ENCODE measurements at places on chromosomes 6 and 20.

GRCh38 chr20:47330933-47331708, 25.4 kb downstream of the ZMYND8 start:
- peak; percentile 80 for DNase-seq

DNA sequence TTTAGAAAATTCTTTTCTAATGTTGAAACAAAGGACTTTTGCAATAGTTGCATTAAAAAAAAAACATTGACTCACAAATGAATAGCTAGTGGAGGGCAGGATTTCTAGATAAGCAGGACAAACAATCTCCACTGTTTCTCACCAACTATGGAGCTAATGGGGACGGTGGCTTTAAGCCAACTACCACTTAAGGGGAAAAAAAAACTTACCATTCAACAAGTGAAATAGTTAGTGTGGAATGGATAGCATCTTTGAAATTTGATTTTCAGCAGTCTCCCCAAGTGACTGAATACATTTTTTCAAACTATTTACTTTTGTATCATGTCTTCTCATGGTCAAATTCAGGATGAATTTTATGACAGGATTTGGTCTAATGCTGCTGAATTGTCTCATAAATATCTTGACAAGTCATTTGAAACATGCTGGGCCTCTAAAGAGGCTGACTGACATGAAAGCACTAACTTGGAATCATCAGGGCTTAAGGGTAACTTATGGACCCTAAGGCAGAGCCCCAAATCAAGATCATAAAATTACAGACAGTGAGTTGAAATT, 100.5 kb downstream of the EYA4 start:
- peak; percentile 93 for DNase-seq

DNA sequence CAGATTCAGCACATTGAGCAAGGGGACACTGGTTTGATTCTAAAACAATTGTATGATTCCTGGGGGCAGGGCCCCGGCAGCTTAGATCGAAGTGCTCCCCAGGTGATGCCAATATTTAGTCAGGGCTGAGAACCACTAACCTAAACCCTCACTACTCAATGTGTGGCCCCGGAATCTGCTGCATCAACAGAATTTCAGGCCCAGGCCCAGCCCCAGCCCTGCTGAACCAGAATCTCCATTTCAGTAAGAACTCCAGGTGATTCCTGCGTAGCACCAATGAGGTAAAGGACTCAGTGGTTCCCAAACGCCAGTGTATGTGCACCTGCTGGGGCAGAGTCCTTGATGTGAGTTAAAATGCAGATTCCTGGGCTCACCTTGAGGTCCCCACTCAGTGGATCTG, 152.8 kb upstream of the KCNG1 start:
- DNase-seq = no peak

DNA sequence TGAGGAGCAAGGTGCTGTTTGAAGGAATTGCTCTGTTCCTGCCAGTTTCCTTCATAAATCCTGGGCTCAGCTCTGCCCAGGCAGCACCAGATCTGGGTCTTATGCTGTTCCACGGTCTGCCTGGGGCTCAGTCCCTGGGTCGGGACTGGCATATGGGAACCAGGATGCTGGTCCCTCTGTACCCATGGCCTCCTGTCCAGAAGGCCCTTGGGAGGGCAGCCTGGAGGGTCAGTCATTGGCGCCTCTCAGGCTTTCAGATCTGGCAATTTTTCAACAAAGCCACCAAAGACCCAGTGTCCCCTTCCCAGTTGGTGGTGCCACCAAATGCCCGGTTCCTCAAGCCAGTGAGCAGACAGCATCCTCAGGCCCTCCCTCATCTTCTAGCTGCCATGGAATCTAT, 232.7 kb upstream of the SULF2 start:
- no peak for DNase-seq

GRCh38 chr6:79808921-79809320, 138.4 kb downstream of the ELOVL4 start:
- DNase-seq = no peak

DNA sequence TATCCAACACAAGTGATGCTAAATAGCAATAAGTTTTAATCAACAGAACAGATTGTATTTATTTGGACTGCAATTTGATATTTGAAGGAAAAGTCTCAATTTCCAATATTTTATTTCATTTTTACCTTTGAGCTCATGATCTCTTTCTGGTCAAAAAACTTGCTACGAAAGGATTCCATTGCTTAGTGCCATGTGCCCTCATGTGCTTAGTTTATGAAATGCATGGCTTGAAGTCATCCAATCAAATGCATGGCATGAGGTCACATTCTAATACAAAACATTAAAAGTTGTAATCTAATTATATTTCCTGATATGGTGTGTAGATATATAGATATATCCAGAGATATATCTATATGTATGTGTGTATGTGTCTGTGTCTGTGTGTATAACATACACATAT, 321.2 kb upstream of the ADGRB3 start:
- peak; percentile 67 for DNase-seq

DNA sequence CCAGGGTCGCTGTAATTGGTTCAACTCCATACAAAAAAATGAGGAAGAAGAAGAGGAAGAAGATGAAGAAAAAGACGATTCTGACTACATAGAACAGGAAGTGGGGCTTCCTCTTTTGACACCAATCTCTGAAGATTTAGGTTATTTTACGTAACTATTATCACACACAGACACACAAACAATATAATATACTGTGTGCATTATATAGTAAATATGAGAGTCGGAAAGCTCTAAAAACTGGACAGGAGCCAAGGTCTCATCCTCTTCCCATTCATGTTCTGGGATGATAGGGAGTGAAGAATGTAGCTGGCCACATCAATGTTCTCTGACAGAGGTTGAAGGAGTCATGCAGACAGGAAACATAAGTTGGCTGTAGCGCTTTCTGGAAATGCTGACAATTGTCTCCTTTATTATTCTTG, 13.3 kb downstream of the RSPH4A start:
- DNase-seq = peak; percentile 30

DNA sequence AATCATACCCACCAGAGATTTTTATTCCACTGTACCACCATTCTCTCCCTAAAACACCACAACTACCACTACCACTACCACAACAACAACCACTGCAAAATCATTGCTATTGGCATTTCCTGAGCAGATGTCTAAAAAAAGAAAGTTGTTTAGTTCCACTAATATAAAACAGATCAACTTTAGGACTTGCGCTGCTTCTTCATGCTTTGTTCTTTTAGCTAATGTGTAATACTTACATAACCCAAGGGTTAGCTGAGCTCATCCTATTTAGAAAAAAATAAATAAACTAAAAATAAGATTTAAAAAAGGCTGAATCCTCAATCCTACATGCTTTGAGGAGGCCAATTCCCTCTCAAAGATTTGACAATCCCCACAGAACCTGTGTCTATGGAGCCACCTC, 11.4 kb downstream of the IYD start:
- DNase-seq = no peak

DNA sequence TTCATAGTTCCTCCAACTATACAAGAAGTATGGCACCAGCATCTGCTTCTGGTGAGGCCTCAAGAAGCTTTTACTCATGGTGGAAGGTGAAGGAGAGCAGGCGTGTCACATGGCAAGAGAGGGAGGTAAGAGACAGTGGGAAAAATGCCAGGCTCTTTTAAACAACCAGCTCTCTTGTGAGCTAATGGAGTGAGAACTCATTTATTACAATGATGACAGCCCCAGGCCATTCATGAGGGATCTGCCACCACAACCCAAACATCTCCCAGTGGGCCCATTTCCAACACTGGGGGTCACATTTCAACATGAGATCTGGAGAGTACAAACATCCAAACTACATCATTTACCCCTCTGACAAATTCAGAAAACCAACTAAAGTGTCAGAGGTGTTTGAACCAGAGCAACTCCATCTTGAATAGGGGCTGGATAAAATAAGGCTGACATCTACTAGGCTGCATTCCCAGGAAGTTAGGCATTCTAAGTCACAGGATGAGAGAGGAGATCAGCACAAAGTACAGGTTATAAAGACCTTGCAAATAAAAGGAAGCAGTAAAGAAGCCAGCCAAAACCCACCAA, 2.2 kb upstream of the UBD start:
- no peak for DNase-seq

DNA sequence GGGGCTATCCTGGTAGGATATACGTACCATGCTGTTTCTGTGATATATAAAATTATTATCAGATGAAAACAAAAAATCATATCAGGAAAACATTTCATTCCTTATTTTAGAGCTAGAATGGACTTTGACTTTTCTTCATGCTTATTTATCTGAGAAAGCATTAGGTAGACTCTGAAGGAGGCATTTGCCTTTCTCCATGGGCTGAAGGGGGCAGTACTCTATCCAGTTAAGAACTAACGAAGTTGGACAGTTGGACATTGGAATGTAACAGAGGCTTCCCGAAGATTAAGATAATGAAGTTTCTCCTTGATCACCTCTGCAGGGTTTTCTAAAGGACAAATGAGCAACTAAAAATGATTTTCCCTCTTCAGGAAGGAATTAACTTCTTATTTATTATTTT, 233.9 kb downstream of the SAMD5 start:
- no peak for DNase-seq

DNA sequence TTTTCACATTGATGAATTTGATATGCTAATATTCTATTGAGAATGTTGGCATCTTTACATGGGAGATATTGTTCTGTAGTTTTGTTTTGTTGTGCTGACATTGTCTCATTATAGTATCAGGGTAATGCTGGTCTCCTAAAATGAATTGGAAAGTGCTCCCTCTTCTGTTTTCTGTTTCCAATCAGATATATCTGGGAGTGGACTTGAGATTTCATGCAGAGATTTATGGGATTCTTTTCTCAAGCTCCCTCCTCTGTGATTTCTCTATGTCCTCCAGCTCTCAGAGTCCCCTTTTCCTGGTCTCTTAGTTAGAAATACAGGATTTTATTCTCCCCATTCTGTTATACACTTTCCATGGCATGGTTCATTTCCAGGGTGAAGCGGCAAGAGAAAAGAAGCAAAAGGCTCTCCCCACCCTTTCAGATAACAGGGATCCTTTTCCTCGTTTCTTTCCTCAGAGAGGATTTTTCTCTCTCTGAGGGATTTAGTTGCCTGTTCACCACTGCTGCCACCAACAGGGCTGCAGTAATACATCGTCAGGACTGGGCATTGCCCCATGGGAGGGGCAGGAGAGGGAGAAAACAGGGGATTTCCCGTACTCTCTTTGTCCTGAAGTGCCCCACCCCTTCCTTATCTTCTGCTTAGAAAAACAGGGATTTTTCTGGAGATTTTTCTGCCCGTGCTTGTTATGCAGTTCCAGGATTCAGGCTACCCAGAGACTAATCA, 59.3 kb upstream of the STMND1 start:
- DNase-seq = peak; percentile 78

GRCh38 chr6:25387483-25387882, 108.3 kb downstream of the CARMIL1 start:
- DNase-seq = no peak

GRCh38 chr6:129114636-129115391, 231.9 kb downstream of the LAMA2 start:
- DNase-seq = peak; percentile 73

DNA sequence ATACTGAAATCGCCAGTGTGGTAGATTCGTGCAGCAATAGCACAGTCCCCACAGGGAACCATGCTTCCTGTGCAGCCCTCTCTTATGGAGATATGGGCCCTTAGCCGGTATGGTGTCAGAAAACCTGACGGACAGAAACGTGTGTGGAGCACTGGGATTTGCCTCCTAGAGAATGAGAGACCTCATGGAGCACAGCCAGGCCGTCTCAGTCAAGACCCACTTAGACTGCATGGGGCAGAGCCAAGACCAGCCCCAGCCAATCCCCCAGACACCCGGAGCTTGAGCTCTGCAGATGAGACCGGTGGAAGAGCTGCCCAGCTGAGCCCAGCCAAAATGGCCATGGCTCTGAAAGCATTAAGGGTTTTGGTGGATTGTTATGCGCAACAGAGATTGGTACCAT, 163.7 kb downstream of the DLL1 start:
- DNase-seq = no peak

GRCh38 chr6:7198833-7199800, 91.4 kb downstream of the RREB1 start:
- no peak for DNase-seq
